Skin of body (tissue), 3 donors: ENCODE measurements at places on chromosomes 13 and 19. TPM values are rescaled to one million over a fixed set of nuclear protein-coding genes. Genes with fewer than 3 reads are reported as not detected.
A peak's percentile ranks its signal among the peaks of the same experiment; 100 is the strongest.

DNA sequence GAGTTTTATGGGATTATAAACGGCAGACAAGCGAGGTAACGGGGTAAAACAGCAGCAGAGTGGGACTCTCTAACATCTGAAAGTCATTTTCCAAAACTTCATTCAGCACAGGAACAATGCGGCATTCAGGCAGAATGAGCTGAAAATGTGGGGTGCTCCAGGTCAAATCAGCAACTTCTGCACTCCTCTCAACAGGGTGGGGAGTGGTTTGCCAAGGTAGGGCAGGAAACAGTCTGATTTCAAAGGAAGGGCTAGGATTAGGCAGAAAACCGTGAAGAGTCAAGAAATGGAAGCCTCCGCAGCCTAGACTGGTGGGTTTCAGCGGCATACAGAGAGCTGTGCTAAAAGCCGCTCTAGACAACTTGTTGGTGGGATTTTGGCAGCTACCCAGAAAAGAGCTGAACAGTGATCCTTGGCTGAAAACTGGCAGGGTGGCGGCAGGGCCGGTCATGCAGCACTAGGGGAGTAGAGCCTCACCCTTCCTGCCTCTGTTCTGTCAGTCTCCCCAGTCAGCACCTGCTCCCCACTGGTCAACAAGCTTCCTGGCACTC, 154.2 kb upstream of the KLF12 start:
- peak; percentile 16 for DNase-seq

- DNase-seq = no peak
These were observed 6.2 kb upstream of the DZIP1 start for GRCh38 chr13:95650696-95651095.

DNA sequence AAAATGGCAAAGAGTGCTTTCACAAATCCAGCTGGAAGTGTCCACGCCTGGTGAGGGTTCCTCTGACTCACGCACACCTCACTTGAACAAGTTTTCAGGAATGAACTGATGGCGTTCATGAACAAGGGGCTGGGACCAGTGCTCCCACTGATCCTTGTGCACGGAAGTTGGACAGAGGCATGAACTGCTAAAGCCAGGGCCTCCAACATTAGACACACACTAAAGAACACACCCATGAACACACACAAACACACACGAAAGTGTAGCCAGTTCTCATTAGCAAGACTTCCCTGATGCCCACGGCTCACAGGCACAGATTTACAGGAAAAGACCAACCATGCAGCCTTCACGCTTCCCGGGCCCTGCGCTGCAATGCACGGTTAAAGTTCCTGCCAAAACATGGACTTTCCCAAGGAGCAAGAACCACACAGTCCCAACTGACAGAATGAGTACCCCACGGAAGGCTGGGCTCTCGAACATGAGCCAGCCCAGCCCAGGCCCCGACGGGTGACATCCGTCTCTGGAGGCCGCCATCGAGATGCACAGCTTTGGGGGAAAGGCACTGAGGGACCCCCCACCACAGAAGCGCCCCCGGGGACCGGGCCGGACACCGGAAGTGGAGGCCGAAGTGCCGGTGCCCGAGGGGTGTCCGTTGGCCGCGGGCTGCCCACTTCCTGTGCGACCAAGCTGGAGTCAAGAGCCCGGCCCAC, 808 bp downstream of the DNMT1 start:
- DNase-seq = no peak

DNA sequence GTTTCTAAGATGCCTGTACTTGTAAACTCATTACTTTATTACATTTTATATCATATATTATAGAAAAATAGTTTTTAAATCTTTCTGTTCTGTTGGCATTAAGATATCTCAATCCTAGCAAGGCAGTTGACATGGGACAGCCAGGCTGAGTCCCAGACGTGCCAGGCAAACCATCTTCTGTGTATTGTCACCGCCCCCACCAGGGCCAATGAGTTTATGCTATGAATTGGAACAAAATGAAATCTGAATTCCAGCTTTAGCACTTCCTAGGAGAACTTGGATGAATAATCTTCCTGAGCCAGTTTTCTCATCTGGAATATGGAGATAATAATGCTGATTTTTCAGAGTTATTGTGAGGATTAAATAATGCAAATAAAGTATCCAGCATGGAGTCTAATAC, 79.9 kb upstream of the GSX1 start:
- no peak for DNase-seq

GRCh38 chr13:105763851-105764250, 771.6 kb downstream of the EFNB2 start:
- DNase-seq = no peak

NRTN gene
- 2.2 TPM for total RNA-seq

- DNase-seq = no peak
These were observed 418.6 kb downstream of the FOXO1 start for GRCh38 chr13:40247845-40248244.

DNA sequence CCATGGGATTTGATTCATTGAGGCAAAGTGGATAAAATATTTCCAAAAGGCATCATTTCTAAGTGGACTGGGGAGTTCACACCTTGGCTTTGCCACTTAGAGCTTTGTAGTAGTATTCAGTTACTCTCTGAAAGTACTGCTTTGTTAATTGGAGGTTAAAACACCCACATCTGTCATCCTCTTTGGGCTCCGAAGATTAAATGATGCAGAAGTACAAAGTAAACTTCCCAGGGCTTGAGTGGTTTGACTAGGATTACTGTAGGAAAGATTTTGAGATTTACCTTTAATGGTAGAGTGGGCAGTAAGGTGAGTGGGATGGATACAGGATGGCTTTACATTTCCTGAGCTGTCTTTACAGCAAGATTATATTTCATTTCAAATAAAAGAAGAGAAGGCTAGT, 42.4 kb downstream of the WASF3 start:
- no peak for DNase-seq

DNA sequence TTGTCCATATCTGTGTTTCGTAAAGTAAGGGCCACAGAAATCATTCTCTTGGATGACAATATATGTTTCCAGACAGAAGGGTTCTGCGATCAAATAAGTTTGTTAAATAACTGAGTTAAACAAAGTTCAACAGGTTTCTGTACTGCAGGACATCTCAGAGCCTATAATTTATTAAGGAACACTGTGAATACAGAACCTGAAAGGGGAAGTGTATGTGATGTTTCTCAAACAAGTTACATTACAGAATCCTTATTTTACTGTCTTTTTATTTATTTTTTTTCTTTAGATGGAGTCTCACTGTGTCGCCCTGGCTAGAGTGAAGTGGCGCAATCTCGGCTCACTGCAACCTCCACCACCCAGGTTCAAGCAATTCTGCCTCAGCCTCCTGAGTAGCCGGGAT, 55.4 kb upstream of the GTF2F2 start:
- DNase-seq = no peak

- DNase-seq = no peak
These were observed 1.5 kb downstream of the TUBGCP3 start for GRCh38 chr13:112586334-112586960.

DNA sequence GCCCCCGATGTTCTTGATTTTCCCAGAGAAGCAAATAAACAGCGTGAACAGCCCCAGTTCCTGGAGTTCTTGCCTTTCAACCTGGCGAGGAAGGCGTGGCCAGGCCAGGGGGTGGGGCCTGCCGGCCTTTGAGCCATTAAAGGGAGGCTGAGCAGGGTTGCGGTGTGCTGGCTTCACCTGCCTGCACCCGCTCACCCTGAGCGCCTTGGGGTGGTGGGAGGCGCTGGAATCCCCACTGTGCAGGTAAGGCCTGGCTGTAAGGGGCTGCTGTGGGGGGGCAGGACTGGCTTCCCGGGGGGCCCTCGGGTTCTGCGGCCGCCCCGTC, 2.7 kb upstream of the MISP start:
- DNase-seq = no peak

DNA sequence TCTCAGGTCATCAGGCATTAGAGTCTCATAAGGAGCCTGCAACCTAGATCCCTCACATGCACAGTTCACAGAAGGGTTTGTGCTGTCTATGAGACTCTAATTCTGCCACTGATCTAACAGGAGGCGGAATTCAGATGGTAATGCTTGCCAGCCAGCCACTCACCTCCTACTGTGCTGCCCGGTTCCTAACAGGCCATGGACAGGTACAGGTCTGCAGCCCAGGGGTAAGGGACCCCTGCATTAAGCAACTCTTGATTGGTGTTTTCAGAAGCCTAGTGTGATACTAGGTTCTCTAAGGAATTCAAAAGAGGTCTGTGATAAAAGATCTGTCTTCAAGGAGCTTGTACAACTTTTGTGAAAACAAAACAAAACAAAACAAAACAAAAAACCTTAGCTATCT, 31.1 kb downstream of the CAB39L start:
- no peak for DNase-seq

GRCh38 chr13:38664906-38665305, 22.0 kb upstream of the FREM2 start:
- no peak for DNase-seq

ITGBL1 gene
- total RNA-seq = 5.0 TPM

DNA sequence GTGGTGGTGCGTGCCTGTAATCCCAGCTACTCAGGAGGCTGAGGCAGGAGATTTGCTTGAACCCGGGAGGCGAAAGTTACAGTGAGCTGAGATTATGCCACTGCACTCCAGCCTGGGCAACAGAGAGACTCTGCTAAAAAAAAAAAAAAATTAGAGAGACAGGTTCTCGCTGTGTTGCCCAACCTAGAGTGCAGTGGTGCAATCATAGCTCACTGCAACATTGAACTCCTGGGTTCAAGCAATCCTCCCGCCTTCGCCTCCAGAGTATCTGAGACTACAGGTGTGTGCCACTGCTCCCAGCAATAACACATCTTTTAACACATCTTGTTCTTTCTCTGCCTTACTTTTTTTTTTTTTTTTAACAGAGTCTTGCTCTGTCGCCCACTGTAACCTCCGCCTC, 32.7 kb downstream of the CLEC17A start:
- DNase-seq = no peak

DNA sequence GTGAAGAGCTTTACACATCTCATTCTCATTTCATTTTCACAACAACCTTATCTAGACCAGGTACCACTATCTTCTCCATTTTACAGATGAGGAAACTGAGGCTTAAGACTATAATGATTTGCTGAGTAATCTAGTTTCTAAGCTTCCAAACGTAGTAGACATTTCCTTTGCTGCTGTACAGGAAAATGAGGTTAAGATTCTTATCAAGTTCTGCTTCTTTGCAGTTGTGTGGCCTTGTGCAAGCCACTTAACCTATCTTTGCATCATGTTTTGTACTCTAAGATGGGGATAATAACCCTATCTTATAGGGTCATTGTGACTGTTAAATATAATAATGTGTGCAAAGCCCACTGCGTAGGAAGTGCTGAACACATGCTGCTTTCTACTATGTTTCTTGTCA, 307.9 kb downstream of the HS6ST3 start:
- no peak for DNase-seq

GRCh38 chr19:38409631-38410133, 6.8 kb downstream of the FAM98C start:
- DNase-seq = no peak

DNA sequence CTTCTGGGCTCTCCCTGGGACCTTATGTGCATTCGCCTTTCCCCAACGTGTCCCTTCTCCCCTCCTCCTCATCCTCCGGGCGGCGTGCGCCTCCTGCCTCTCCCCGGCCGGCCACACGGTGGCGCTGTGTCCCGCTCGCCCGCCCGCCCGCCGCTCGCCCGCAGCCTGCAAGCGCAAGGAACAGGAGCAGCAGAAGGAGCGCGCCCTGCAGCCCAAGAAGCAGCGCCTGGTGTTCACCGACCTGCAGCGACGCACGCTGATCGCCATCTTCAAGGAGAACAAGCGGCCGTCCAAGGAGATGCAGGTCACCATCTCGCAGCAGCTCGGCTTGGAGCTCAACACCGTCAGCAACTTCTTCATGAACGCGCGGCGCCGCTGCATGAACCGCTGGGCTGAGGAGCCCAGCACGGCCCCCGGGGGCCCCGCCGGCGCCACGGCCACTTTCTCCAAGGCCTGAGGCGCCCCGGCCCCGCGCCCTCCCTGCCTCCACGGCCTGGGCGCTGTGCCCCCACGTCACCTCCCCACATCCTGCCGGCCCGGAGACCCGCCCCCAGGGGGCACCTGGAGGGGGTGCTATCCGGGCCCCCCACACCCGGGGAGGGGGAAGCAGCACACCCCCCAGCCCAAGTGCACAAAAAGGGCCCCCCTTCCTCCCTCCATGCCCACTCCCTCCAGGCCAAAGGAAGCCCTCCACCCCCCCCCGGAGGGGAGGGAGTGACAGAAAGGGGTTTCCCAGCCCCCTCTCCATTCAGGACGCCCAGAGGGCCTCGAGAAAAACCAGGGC, 21.9 kb downstream of the ONECUT3 start:
- DNase-seq = no peak

LILRA5 gene
- 3.9 TPM for total RNA-seq

CD33 gene
- 4.5 TPM for total RNA-seq

DNA sequence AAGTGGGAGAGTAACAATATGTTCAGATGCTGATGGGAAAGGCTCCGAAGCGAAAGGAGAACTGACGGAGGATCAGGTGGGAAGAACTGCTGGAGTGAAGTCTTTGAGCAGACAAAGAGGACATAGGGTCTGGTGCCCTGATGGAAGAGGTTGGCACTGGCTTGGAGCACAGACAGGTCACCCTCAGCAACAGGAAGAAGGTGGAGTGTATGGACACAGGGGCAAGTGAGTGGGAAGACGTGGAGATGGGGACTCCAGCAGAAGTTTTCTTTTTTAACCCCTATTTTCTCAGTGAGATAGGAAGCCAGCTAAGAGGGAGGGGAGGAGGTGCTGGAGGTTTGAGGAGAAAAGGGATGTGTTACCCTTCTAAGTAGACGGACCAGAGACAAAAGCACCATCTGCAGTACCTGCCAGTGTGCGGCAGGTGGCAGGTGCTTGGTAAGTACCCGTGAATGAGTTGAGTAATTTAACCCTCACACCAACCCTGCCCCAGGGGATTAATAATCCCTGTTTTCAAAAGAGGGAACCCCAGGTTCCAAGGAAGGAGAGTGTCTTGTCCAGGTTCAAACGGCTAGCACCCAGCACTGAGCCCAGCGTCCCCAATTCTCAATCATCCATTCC, 11.2 kb downstream of the HAS1 start:
- DNase-seq = no peak

PDX1 gene
- total RNA-seq = 0.10 TPM

PEAK3 gene
- total RNA-seq = 0.20 TPM

KLK15 gene
- total RNA-seq = not detected

PSENEN gene
- total RNA-seq = 10.1 TPM
